ENCODE measurements at places on chromosomes 3 and 15.

GRCh38 chr3:151307583-151308488, 8.8 kb downstream of the GPR87 start:
- no peak for DNase-seq

DNA sequence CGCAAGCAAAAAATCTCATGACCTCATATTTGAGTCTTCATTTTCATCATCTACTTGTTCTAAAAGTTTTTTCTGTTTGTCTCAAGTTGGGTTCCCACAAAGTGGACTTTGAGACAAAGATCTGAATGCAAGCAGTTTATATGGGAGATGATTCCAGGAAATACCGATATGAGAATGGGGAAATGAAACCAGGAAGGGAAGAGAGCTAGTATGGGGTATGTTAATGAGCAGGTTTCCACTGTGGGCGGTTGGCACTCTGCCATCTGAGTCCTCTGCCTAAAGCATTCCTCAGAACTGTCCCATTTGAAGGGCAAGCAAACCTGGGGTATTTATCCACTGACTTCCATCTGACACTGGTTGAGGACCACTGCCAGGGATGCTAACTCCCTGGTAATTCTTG, 8.8 kb downstream of the ADPRH start:
- DNase-seq = no peak

- peak; percentile 17 for DNase-seq
These were observed 287.5 kb downstream of the MAGI1 start for GRCh38 chr3:65751123-65751700.

DNA sequence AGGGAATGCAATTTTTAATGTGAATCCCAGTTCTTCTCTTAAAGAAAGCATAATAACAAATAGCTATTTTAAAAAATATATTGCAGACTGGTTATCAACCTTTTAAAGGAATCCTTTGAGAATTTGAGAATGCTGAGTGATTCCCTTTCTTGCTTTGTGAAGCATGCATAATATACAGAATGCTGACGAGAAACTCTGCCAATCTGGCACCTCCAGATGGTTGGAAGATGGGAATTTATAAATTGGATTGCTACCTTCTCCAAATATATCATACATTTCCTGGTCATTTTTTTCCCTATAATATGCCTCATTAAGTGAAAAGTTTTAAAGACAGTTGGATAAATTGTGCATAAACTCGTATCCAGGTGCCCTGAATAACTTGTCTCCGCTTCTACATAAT, 333.9 kb upstream of the ARPP21 start:
- no peak for DNase-seq

DNA sequence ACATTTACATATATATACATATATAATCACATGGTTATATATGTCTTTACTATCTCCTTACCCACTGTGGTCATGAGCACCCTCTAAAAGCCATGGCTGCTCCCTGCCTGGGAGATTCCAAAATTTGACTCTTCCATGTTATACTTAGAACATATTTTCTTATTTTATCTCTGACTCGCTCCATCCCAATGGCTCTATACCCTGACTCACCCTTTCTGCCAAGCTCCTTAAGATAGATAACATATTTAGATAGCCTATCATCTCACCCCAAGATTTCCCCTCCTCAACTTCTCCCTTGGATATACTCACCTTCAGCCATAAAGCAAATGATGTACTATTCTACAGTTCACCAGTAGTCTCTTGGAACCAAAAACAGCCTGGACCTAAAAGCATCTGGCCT, 65.1 kb downstream of the CD200R1L start:
- no peak for DNase-seq

- no peak for DNase-seq
These were observed 519.2 kb downstream of the OTOL1 start for GRCh38 chr3:162015856-162016255.

GRCh38 chr3:185912929-185913901, 24.6 kb downstream of the TRA2B start:
- no peak for DNase-seq

DNA sequence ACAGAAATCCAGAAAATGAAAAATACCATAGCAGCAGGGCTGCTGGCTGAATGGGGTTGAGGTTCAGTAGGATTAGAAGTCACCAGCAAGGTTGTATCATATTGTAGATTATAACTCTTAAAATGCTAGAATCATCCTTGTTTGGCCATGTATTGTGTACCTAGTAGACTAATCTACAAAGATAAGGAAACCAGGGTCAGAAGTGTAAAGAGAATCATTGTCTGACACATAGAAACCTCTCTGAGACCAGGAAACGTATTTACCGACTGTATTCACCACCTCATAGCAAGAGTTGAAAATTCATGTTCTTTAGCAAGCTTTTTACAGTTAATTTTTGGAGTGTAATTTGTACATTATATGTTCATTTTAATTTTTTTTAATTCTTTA, 168.8 kb downstream of the ECT2 start:
- DNase-seq = no peak

DNA sequence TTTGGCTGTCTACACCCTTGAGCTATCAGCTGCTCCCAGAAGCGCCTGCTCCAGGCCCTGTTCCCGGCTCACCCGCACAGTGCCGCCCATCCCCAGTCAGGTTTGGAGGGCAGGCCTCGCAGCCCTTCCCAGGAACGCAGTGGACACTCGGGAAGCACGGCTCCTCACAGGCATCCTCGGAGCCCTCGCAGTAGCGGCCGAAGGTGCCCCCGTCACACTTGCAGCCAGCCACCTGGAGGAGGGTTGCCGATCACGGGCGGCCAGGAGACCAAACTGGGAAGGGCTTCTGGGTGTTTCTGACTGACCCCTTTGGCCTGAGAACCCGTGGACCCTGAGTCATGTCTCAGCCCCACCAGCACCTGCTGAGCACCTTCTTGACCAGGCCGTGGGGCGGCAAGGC, 33.4 kb downstream of the MUC20 start:
- DNase-seq = no peak

GRCh38 chr3:76756577-76756976, 283.3 kb upstream of the ROBO2 start:
- DNase-seq = no peak

DNA sequence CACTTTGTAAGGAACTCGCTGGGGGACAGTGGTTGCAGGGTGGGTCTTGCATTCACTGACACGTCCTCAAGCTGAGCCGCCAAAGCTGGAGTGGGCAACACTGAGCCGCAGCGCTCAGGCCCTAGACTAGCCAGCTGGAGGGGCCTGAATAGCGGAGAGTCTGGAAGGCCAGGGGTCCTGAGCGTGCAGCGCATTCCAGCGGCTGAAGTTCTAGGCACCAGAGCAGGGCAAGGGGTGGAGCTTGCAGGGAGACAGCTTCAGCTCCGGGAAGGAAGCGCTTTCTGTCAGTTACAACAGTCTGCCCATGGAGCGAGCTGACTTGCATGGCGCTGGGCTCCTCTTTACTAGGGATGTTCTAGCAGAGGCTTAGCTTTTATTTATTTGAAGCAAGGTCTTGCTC, 2.7 kb downstream of the MAP6D1 start:
- DNase-seq = no peak

DNA sequence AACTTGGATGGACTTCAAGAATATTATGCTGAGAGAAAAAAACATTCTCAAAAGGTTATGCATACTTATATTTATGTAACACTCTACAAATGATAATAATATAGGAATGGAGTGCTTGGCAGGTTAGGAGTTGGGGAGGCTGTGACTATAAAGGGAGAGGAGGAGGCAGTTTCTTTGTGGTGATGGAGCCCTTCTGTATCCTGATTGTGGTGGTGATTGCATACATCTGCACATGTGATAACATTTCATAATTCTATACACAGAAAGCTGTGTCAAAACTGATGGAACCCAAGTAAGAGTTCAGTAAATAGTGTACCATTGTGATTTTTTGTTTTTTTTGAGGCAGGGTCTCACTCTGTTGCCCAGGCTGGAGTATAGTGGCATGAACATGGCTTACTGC, 31.7 kb upstream of the FAM3D start:
- DNase-seq = no peak

GRCh38 chr15:35624881-35625280, 78.9 kb upstream of the DPH6 start:
- peak; percentile 91 for DNase-seq

GRCh38 chr3:123789760-123790159, 94.4 kb downstream of the MYLK start:
- no peak for DNase-seq

DNA sequence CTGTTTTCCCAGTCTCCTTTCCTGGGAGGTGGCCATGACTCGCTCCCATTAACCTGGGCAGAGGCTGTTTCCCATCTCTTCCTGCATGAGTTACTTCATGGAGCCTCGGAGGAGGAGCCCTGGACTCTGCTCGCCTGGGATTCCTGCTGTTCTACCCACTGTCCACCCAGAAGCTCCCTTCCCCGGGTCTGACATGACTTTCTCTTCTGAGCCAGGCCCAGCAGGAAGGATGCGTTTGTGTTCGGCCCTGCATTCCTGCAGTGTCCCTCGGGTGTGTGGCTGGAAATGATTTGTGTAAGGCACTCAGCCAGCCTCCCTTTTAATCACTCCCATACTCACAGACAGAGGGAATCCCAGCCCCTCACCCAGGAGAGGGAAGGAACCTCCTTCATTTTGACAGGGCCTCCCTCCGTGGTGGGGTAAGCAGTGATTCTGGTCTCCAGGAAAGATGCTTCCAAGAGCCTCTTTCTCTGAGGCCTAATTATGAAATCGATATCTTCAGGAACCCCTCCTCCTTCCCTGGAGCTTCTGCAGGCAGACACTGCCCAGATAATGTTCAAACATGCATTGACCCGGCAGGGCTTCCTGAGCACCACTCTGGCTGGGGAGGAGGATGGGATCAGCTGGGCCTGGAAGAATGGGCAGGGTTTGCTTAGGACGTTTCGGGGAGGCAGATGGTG, 41.6 kb upstream of the DLG1 start:
- peak; percentile 75 for DNase-seq

DNA sequence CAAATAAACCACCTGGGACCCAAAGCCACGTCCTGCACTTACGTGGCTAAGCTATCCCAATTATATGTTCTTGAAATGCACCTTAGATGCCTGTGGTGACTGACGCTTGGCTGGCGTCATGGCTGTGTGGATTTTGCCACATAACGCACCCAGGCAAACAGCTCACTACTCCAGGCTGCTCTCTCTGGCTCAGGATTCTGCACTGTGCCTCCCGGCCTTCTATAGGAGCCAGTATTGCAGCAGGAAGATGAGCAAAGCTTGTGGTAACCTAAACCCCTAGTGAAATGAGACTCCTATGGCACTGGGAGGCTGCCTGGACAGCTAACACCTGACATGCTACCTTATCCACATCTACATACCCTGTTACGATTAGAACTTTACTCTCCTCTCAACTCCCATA, 179.3 kb downstream of the THRB start:
- no peak for DNase-seq

DNA sequence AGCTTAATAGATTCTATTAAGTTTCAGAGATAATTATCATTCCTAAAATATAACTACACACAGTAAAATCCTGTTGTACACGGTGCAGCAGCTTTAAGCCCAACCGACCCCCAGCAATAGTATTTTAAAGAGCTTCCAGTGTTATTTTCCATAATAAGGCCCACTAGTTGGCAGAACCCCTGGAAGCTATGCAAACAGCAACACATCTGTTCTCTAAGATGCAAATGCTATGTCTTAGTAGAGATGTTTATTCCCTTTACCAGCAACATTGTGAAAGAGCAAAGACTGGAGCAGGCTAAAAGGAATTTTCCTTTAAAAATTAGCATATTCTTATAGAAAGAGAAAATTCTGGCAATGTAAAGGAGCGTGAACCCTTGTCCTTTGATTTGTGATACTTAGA, 819.7 kb upstream of the ALCAM start:
- DNase-seq = no peak

GRCh38 chr3:28726840-28727239, 378.2 kb upstream of the AZI2 start:
- DNase-seq = no peak

GRCh38 chr15:54599386-54599785, 597.4 kb downstream of the RSL24D1 start:
- no peak for DNase-seq

DNA sequence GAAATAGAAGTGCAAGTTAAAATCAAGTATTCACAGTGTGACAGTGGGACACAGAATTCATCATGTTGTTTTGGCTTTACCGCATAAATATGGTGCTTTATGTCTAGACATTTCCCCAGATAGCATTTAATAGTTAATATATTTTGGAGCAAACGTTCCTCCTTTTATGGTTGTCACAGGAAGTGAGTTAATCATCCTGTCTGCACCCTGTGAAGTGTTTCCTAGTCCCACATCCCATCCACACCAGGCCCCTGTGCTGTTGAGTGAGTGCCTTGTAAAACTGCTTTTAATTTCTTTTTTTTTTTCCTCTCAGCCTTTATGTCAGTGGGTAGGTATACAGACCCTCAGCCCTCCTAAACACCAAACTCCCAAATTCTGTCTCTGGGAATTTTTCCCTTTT, 393.7 kb downstream of the FEZF2 start:
- no peak for DNase-seq

DNA sequence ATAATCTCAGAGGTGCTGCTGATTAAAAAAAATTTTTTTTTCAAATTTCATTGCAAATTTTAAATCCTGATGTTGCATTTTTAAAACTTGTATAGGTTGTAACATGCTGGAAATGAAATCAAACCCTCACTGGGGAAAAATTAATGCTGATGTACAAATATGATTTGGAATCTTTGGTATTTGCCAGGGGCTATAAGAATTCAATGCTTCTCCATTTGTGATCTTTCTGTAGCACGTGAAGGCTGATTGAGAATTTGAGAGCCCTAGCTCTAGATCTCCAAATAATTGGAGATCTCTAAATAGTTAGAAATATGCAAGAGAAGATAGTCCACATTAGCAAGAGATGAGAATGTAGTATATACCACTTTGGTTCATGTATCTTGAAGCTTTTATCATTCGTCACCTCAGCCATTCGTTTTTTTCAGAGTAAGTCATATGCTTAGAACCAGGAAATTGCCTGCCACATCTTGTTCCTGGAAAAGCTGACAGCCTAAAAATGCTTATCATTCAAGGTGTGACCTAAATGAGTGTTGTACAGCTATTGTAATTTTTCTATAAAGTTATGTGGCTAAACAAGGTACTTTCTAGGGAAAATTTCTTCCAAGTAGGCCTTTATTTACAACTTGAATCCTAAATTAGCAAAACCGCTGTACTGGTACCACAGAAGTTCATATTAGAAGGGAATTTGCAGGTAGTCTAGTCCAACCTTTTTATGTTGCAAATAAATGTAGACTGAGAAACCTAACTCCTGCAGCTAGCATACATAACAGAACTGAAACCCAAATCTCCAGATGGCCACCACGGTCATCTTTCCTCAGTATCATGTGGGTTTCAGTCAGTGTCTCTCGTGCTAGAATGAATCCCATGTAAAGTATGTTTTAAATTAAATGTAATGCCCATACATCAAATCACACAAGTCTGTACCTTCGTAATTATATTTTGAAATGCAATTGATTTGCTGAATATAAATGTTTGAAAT, 48.5 kb downstream of the FNDC3B start:
- no peak for DNase-seq

DNA sequence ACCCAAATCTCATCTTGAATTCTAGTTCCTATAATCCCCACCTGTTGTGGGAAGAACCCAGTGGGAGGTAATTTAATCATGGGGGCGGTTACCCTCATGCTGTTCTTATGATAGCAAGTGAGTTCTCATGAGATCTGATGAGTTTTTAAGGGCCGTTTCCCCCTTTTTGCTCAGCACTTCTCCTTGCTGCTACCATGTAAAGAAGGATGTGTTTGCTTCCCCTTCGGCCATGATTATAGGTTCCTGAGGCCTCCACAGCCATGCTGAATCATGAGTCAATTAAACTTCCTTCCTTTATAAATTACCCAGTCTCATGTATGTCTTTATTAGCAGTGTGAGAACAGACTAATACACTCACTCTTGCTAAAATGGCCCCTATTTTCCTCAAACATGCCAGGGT, 374.7 kb downstream of the TUSC7 start:
- DNase-seq = no peak
